ENCODE measurements at places on chromosomes 3 and 15.

GRCh38 chr3:137081711-137082110 lies 123.9 kb downstream of the IL20RB start:
- no peak for DNase-seq

- no peak for DNase-seq
Measured at GRCh38 chr3:3209714-3210113, 30.2 kb upstream of the CRBN start.

DNA sequence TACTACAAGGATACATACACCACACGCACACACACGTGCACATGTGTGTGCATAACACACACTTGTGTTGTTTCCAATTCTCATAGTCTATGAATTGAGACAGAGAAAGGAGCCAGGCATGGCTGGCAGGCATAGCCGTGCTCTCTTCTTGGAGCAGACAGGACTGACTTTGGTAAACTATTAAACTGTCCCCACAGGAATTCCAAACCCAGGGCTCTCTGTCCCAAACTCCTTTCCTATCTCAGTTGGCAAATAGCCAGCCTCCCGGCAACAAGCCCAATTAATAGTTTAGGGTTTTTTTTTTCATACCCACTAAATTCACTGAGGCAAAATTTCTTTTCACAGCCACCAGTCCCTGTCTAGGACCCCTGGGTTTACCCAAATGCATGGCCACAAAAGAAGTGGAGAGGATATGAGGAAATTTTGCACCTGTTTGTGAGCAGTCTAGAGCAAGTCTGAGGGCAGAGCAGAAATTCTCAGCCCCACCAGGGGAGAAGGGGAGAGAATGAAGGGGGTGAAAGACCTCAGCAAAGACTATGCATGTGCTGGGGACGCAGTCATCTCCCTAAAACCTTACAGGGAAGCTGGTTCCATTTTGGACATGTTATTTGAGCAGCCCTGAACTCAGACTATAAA lies 17.8 kb downstream of the GALNT15 start:
- DNase-seq: no peak

DNA sequence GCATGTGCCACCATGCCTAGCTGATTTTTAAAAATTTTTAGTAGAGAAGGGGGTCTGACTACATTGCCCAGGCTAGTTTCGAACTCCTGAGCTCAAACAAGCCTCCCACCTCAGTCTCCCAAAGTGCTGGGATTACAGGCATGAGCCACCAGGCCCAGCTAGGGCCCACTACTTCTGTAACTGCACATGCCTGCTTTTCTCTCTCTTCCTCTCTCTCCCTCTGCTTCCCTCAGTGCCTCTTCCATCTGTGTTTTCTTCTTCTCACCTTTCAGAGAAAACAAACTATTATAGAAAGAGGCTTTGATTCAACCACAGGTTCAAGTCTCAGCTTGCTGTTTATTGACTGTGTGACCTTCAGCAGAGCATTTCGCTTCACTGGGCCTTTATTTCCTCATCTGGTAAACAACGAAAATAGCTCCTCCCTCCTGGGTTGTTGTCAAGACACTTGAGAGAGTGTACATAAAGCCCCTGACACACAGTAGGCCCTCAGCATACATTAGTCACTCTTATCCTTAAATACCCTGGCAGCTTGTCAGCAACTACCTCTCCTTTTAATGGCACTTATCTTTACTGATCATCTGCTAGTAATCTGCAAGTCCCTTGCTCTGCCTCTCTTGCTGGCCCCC lies 10.2 kb downstream of the TADA3 start:
- DNase-seq: no peak

DNA sequence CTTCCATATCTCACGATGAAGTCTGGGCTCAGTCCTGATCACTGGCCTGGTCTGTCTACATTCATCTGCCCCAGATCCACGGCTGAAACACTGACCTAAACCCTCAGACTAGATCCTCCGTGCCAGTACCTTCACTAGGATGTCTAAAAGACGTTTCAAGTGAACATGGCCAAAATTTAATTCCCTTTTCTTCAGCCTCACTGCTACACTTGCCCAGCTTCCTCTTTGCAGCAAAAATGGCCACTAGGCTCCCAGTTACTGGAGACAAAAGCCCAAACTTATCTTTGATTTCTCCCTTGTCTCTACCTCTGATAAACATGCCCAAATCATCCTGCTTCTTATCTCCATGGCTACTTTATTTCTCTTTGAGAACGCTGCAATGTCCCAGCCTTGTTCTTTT lies 1.7 kb downstream of the RASSF1 start:
- DNase-seq: no peak

Measured in HCEC 1CT (cell line).